ENCODE measurements at places on chromosomes 7 and 10. TPM values are rescaled to one million over a fixed set of nuclear protein-coding genes. Genes with fewer than 3 reads are reported as not detected.

- DNase-seq, result no peak
Observed at GRCh38 chr10:80465839-80466590, 11.9 kb downstream of the TSPAN14 start.

The TWIST1 gene
- total RNA-seq, result 14.8 TPM

- DNase-seq, result no peak
Observed at GRCh38 chr7:55019691-55020465, 1.1 kb downstream of the EGFR start.

DNA sequence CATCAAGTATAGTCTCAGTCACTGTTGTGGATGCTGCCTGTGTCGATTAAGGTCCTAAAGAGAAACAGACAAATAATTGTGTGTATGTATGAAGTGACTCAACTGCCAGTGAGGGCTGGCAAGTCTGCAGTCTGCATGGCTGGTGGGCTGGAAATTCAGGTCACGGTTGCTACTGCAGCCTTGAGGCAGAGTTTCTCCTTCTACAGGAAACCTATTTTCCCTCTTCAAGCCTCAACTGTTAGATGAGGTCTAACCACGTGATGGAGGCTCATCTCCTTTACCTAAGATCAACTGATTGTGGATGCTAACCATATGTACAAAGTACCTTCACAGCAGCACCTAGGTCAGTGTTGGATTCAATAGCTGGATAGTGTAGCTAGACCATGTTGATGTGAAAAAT is 29.9 kb downstream of the MBL2 start:
- no peak for DNase-seq

GRCh38 chr10:101354328-101355071 is 535 bp downstream of the BTRC start:
- peak; percentile 30 for DNase-seq

GRCh38 chr7:44093102-44093641 is 10.8 kb upstream of the POLM start:
- no peak for DNase-seq

- DNase-seq, result no peak
Observed at GRCh38 chr10:3472287-3473051, 299.9 kb upstream of the PITRM1 start.

GRCh38 chr7:26441002-26441521 is 149.4 kb downstream of the SNX10 start:
- DNase-seq, result no peak

The OGA gene
- total RNA-seq, result 91.3 TPM

The GRM3 gene
- not detected for total RNA-seq

- no peak for DNase-seq
Observed at GRCh38 chr7:22572292-22572691, 72.3 kb upstream of the STEAP1B start.

GRCh38 chr10:8331896-8332729 is 277.6 kb downstream of the GATA3 start:
- no peak for DNase-seq

The INA gene
- total RNA-seq, result not detected

- no peak for DNase-seq
Observed at GRCh38 chr10:77673101-77673500, 35.5 kb upstream of the KCNMA1 start.

The UFSP1 gene
- 7.1 TPM for total RNA-seq

The HYAL4 gene
- not detected for total RNA-seq

- no peak for DNase-seq
Observed at GRCh38 chr10:91024541-91024940, 103.7 kb upstream of the ANKRD1 start.

The PUS7 gene
- 42.3 TPM for total RNA-seq

GRCh38 chr10:64191286-64191685 is 670.1 kb downstream of the REEP3 start:
- no peak for DNase-seq

DNA sequence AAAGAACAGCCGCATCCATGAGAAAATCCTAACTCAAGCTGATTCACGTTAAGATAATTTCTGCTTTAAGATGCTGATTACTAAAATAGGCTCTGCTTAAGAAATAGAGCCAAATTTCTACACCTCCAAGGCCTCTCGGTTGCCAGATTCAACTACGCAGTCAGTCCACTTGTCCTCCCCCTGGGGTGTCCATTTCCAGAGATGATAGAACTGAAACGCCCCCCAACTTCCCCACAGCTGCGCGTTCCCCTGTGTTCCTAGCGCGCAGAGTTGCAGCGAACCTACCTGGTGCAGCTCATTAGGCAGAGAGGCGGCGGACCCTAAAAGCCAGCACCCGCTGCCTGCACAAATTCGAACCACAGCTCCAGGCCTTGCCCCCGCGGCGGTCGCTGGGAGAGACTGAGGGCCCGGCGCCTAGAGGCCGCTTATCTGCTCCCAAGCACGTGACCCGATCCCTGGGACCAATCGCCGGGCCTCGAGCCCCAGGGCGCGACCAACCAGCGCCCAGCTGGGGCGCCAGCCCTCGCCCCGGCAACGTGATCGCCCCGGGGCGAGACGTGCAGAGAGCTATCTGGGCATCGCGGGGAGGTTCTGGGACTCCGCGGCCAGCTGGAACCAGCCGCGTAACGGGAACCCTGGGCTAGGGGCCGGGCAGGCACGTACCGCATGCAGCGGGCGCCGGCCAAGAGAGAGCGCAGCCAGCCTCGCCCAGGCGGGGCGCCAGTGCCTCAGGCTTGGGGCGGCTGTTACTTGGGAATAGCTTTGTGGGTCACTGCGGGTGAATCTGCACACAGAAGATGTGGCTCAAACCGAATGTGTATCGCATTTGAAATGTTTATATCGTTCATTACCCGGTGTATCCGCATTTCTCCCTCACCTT is at the start of gene PPP1R3C:
Gene PPP1R3C, minus strand, starts transcription at position 401 of the 880 bp plus-strand sequence. Its CDS starts 102 bp downstream, at position 299.
- DNase-seq, result peak; percentile 56

GRCh38 chr7:137329411-137329810 is 14.1 kb downstream of the PTN start:
- DNase-seq, result no peak

The TMEM139 gene
- 1.6 TPM for total RNA-seq
